ENCODE measurements at places on chromosomes 3 and 15.

- no peak for DNase-seq
Measured at GRCh38 chr3:124078953-124079911, 87.3 kb upstream of the ROPN1 start.

DNA sequence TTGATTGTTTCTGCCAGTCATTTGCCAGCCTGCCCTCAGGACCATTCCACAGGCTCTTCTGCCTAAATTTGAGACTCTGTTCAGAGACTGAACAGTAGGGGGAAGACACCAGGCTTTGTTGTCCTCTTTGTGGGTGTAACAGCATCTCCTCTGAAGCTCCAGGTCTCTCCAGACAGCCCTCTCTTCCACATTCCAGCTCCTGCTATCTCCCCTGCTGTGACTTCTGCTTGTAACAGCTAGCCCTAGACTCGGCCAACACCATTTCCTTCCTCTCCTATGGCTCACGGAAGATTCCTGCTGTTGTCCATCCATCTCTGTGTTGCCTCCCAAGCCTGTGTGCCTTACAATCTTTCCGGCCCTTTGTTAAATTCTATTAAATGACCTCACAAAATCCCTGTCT, 40.2 kb downstream of the SUCLG2 start:
- no peak for DNase-seq

GRCh38 chr3:66480666-66481065, 20.2 kb downstream of the LRIG1 start:
- peak; percentile 45 for DNase-seq

GRCh38 chr15:99249270-99249841, at the start of gene TTC23:
Gene TTC23 (minus strand): TSS chr15:99249581. CDS start chr15:99228712, 20,869 bp downstream.
- no peak for DNase-seq

DNA sequence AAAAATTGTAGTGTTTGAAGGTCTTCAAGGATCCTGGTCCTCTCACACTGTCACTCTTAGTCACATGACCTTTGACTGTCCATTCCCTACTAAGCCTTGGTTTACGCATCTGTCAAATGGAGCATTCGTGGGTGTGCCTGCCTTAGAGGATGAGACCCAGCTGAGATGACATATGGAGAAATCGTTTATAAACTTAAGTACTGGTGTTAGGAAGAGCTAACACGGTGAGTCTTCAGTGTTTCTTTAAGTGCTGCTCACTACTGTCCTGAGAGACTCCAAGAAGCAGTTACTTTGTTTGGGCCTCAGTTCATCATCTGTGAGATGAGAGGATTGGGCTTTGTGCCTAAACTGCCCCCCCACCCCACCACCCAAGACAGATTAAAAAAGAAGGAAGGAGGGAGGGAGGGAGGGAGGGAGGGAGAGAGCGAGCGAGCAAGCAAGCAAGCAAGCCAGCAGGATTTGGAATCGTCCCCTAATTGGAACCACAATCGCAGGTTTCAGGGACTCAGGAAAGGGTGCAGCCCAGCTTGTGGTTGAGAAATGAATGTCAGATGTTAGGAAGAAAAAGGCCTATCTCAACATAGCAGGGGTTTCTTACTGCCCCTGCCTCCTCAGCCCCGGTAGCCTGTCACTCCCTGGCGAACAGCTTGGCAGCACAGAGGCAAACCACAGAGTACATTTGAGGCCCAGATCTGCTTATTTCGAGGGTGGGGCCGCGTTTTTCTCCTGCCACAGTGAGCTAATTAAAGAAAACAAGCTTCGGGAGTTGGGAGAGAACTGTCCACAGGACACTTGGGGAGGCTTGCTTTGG, 32.7 kb downstream of the SMAD3 start:
- no peak for DNase-seq

GRCh38 chr3:48750856-48751255, 33.8 kb upstream of the IP6K2 start:
- no peak for DNase-seq

DNA sequence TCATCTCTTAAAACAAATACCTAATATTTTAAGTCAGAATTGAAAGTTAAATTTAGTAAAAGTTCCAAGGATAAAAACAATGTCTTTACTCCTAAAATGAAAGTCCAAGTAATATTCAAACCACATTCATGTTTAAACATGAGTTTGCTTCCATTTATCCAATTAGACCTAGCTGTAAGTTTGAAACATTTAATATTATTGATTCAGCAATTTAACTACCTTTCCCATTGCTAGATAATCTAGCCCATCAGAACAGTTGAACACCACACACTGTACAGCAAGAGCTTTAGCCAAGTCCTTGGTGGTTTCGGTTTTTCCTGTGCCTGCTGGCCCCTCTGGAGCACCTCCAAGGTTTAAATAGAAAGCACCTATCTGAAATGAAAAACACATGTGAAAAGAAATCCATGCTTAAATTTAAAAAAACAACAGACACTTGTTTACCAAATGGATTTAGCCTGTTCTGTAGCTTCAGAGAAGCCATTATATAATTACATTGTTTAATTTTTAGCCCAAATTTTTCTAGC, 97.8 kb downstream of the DNAH12 start:
- DNase-seq, result no peak

DNA sequence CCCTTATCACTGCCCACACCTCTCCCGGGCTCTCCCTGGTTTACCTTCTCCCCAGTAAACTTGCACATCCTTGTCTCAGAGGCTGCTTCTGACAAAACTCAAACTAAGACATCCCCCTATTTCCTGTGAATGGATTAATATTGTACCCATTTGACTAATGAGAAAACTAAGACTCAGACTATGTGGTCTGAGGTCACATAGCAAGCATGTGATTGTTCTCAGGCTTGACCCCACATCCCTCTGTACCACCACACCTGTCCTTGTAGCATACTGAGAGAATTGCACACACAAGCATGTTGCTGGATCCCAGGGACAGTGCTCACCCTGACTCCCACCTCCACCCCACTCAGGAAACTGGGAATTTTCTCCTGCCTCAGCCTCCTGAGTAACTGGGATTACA, 90.7 kb upstream of the HES1 start:
- DNase-seq, result no peak

DNA sequence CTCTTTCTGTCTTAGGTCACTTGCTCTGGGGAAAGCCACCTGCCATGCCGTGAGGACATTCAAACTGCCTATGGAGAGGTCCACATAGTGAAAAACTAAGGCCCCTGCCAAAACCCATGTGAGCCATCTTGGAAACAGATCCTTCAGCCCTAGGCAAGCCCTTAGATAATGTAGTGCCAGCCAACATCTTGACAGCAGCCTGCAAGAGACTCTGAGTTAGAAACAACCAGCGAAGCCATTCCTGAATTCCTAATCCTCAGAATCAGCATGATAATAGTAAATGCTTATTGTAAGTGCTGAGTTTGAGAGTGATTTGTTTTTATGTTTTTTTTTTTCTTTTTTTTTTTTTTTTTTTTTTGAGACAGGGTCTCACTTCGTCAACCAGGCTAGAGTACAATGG, 40.6 kb downstream of the LEO1 start:
- no peak for DNase-seq

GRCh38 chr3:196524527-196524926, 9.4 kb upstream of the SMCO1 start:
- no peak for DNase-seq

DNA sequence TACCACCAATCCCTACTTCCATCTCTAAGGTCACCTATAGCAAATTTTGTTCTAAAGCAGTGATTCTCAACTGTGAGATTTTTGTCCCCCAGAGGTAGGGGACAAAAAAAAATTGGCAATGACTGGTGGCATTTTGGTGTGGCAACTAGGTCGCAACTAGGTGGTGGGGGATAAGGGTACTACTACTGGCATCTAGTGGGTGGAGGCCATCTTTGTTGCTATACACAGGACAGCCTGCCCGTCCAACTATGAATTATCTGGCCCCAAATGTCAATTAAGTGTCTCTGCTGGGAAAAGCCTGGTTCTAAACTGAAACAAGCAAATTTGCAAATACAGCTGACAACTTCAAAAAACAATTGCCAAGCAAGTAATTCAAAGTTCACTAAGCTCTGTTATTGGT, 1.4 kb downstream of the MTMR10 start:
- DNase-seq, result no peak

Data from NK-92 treated with Interleukin-12 subunit alpha and Interleukin-12 subunit beta, amount 100 ng/mL, for 24 hours (cell line).